ENCODE measurements at places on chromosomes 3 and 15. TPM values are rescaled to one million over a fixed set of nuclear protein-coding genes. Genes with fewer than 3 reads are reported as not detected.

DNA sequence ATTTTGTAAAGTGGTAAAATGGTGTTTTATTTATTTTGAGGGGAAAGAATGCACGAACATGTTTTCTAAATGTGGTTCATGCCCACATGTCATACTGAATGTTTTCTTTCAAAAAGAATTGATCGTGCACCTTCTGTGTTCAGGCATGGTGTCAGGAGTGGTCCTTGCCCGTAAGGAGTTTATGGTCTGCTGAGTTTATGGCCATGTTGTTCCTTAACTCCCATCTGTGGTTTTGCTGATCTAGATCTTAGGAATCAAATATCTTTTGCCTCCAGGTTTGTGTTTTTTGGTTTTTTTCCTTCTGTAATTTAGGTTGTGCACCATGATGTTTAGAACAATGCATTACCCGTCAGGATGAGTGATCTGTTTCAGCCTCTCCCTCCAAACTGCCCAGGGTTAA lies 304.4 kb upstream of the NR2E3 start:
- no peaks in the 10 kb centered on the region for H3K27me3 ChIP-seq
- DNase-seq: no peak
- H3K27ac ChIP-seq: no peak overlapping the region
- H3K4me1 ChIP-seq: no peaks in the 10 kb centered on the region
- no peaks in the 10 kb centered on the region for H3K36me3 ChIP-seq

FBXW12 gene
- not detected for total RNA-seq

GRCh38 chr3:124877674-124878073 lies 9.5 kb downstream of the ITGB5 start:
- no peak overlapping the region for H3K4me3 ChIP-seq
- DNase-seq: no peak
- no peaks in the 10 kb centered on the region for H3K36me3 ChIP-seq
- no peaks in the 10 kb centered on the region for H3K27me3 ChIP-seq
- H3K4me1 ChIP-seq: peaks cover 4% of the 10 kb centered on the region

GRCh38 chr3:16841904-16842271 lies 42.9 kb upstream of the PLCL2 start:
- no peaks in the 10 kb centered on the region for H3K36me3 ChIP-seq
- H3K4me3 ChIP-seq: peak overlapping the region; percentile 61
- H3K27ac ChIP-seq: peak overlapping the region; percentile 76
- peak; percentile 33 for DNase-seq
- no peaks in the 10 kb centered on the region for H3K27me3 ChIP-seq
- peaks cover 51% of the 10 kb centered on the region for H3K4me1 ChIP-seq

DNA sequence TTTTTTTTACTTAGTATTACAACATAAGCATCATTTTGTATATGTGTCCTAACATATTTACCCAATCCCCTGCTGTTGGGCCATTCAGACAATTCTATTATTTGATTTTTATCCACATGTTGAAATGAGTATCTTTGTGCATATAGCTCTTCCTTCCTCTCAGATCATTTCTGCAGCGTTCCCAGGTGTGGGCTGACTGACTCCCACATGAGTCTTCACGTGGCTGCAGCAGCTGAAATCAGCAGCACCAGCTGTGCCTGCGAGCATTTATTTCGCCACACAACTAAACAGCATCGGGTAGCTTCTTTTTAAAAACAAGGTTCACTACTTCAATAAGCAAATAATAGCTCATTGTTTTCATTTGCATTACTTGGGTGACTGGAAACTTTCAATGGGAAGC lies 44.5 kb upstream of the PDE8A start:
- H3K36me3 ChIP-seq: no peaks in the 10 kb centered on the region
- DNase-seq: no peak
- H3K27ac ChIP-seq: no peak overlapping the region
- no peak overlapping the region for H3K4me3 ChIP-seq

GRCh38 chr3:182912474-182912873 lies 67.9 kb downstream of the DCUN1D1 start:
- H3K27ac ChIP-seq: peak overlapping the region; percentile 50
- no peak overlapping the region for H3K4me3 ChIP-seq
- no peaks in the 10 kb centered on the region for H3K36me3 ChIP-seq
- no peaks in the 10 kb centered on the region for H3K27me3 ChIP-seq

GRCh38 chr3:134407239-134407625 lies 33.0 kb upstream of the AMOTL2 start:
- H3K27ac ChIP-seq: no peak overlapping the region
- H3K36me3 ChIP-seq: no peaks in the 10 kb centered on the region
- H3K4me1 ChIP-seq: no peaks in the 10 kb centered on the region
- H3K4me3 ChIP-seq: no peak overlapping the region
- no peaks in the 10 kb centered on the region for H3K27me3 ChIP-seq

DNA sequence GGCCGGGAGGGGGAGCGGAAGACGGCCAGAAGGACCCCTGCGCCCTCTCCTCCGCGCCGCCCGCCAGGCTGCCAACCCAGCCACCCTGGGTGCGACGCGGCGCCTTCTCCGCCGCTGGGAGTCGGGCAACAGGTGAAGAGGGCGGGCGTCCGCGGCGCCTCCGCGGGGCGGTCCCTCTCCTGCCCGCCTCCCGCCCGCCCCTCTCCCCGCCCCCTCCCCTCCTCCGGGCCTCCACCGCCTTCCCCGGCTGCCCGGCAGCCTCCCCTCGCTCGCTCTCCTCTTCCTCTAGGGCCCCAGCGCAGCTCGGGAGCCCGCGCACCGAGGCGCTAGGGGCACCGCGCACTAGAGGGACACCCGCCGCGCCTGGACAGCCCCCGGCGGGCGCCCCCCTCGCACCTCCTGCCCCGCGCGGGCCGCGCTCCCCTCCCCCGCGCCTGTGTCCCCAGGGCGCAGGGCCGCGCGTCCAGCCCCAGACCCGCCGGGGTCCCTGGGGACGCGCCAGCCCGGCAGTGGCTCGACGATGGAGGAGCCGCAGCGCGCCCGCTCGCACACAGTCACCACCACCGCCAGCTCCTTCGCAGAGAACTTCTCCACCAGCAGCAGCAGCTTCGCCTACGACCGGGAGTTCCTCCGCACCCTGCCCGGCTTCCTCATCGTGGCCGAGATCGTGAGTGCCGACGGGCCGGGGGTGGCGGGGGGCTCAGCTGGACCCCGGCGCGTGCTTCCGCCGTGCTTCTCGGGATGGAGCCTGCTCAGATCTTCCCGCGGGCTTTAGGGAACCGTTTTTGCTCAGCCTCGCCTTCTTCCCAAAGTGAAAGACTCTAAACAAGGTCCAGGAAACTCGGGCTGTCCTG lies at the start of gene CMTM8:
CMTM8 (plus strand) TSS at position 228 of the 854 bp plus-strand sequence; CDS start at position 521, 293 bp downstream.
- DNase-seq: peak; percentile 67
- no peaks in the 10 kb centered on the region for H3K27me3 ChIP-seq
- peaks cover 17% of the 10 kb centered on the region for H3K4me1 ChIP-seq
- no peaks in the 10 kb centered on the region for H3K36me3 ChIP-seq

TMEM207 gene
- total RNA-seq: not detected

FYTTD1 gene
- 52.3 TPM for total RNA-seq

DNA sequence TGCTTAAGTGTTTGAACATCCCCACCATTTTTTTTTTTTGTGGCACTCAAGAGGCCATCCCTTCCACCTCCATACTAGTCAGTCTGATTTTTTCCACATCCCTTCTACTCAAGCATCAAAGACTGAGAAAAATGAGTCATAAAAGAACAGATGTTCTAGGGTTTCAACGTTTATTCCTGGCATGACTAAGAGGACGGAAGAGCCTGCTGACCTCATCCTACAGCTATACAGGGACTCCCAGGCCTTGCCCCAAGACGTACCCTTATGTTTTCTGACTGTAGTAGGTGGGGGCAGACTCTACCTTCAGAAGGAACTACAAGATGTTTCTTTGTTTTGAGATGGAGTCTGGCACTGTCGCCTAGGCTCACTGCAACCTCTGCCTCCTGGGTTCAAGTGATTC lies 3.3 kb upstream of the ITPKA start:
- H3K4me1 ChIP-seq: peaks cover 11% of the 10 kb centered on the region
- no peaks in the 10 kb centered on the region for H3K27me3 ChIP-seq
- DNase-seq: no peak
- H3K4me3 ChIP-seq: no peak overlapping the region

B2M gene
- 4,325 TPM for total RNA-seq

DNA sequence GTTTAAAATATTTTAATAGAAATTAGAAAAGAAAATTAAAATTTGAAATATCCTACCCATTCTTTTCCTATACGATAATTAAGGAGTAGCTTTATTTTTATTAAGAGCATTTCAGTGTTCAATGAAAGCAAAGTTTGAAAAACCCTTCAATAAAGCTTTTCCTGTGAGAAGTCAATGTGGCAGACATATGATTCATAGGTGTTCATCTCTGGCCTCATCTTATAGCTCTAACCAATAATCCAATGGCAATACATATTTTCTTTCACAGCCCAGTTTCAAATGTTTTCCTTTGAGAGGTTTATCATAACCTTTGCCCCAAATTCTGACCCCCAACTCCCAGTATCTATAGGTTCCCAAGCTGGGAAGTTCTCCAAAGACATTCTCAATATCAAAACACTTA lies 8.3 kb downstream of the KPNA1 start:
- peaks cover 3% of the 10 kb centered on the region for H3K36me3 ChIP-seq
- H3K4me1 ChIP-seq: peaks cover 10% of the 10 kb centered on the region
- no peak for DNase-seq
- no peaks in the 10 kb centered on the region for H3K27me3 ChIP-seq
- H3K4me3 ChIP-seq: no peak overlapping the region
- no peak overlapping the region for H3K27ac ChIP-seq

GRCh38 chr15:91824256-91824655 lies 29.3 kb upstream of the SLCO3A1 start:
- H3K4me3 ChIP-seq: no peak overlapping the region
- no peaks in the 10 kb centered on the region for H3K4me1 ChIP-seq
- DNase-seq: no peak
- no peaks in the 10 kb centered on the region for H3K36me3 ChIP-seq
- no peak overlapping the region for H3K27ac ChIP-seq

GRCh38 chr3:12886106-12886679 lies 44.8 kb upstream of the RPL32 start:
- no peaks in the 10 kb centered on the region for H3K4me1 ChIP-seq
- H3K27ac ChIP-seq: no peak overlapping the region
- H3K36me3 ChIP-seq: no peaks in the 10 kb centered on the region
- H3K4me3 ChIP-seq: peak overlapping the region; percentile 31
- H3K27me3 ChIP-seq: no peaks in the 10 kb centered on the region
- DNase-seq: no peak

DNA sequence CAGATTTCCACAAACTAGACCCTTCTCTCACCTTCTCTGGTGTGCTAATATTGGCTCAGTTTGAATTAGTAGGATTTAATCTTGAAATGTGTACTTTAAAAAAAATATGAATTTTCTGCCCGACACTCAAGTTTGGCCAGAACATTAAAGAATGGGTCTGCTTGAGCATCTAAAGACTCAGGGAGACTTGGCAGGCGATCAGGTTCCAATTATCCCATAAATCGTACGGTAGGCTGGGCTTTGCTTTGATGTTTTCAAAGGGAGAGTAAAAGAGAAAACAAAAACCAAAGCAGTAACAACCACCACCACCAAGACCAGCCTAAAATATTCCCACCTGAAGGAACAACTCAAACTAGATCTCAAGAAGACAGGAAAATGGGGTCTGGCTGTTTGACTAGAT lies 230.8 kb downstream of the EBLN2 start:
- no peaks in the 10 kb centered on the region for H3K27me3 ChIP-seq
- H3K4me3 ChIP-seq: no peak overlapping the region
- no peak for DNase-seq
- H3K4me1 ChIP-seq: no peaks in the 10 kb centered on the region
- H3K27ac ChIP-seq: no peak overlapping the region

GRCh38 chr15:67884514-67885174 lies 44.8 kb upstream of the RNU6-1 start:
- no peaks in the 10 kb centered on the region for H3K27me3 ChIP-seq
- H3K4me3 ChIP-seq: peak overlapping the region; percentile 28
- no peaks in the 10 kb centered on the region for H3K4me1 ChIP-seq

DNA sequence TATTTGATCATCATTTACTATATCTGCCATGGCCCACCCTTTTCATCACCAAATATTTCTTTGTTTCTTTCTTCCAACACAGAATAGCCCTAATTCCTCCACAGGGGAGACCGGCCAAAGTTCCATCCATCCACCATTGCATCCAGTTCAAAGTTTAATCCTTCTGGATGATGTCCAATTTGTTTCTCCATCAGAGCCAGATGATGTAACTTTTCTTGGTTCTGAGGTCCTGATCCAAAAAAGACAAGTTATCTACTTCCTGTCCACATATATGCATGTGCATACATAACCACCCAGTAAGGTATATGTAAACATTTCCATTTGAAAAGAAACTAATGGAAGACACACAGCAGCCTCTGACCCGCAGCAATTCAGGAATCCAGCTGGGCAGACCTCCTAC lies 237.3 kb downstream of the SHOX2 start:
- H3K27ac ChIP-seq: no peak overlapping the region
- no peak overlapping the region for H3K4me3 ChIP-seq
- H3K4me1 ChIP-seq: no peaks in the 10 kb centered on the region
- H3K36me3 ChIP-seq: no peaks in the 10 kb centered on the region
- H3K27me3 ChIP-seq: no peaks in the 10 kb centered on the region

All from naive thymus-derived CD4-positive, alpha-beta T cell (primary cell).